Endothelial cell of umbilical vein (primary cell): ENCODE measurements at places on chromosomes 4 and X.
A peak's percentile ranks its signal among the peaks of the same experiment; 100 is the strongest.

GRCh38 chrX:133846311-133846710, 139.1 kb downstream of the GPC3 start:
- DNase-seq, result no peak

GRCh38 chr4:151922306-151922705, 161.5 kb upstream of the GATB start:
- DNase-seq, result no peak

GRCh38 chrX:10756441-10756840, 136.1 kb upstream of the MID1 start:
- peak; percentile 61 for DNase-seq

- DNase-seq, result peak; percentile 32
Observed at GRCh38 chr4:73603854-73604584, 16.2 kb downstream of the RASSF6 start.

- DNase-seq, result no peak
Observed at GRCh38 chr4:158930639-158930972, 161.8 kb downstream of the FNIP2 start.

DNA sequence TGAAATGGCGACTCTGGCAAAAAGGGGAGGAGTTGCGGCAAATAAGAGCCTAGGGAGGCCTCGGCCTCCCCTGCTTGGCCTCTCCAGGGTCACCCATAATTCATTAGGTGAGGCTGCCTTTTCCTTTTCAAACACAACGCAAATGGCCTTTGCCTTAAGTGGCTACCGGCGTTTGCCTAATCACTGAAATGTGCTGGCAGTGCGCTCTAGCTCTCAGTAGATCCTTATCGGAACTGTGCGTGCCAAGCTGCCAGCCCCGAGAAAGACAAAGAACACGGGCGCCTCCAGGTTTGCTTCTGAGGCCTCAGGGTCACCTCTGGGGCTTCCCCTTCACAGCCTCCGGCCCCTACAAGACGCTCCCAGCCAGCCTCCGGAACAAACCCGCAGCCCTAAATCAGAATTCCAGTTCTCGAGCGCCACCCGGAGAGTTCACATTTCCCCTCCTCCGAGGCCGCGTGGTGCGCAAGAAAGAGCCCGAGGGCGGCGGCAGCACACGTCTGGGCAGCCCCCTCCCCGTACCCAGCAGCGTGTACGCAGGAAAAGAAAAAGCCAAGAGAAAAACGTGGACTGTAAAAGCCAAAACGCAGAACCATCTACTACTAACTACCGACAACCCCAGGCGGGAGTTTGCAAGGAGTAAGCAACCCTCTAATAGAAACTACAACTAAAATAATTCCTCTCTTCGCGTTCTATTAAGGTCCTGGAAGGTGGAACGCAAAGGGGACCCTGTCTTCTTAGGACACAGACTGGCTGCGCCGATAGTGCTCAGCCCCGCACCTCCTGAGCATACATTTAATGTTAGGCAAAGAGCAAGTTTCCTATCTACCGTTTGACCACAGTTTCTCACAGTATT, 76.5 kb upstream of the BCOR start:
- peak; percentile 46 for DNase-seq
